ENCODE measurements at places on chromosomes 12 and 14.

- no peak for DNase-seq
Observed at GRCh38 chr12:111975161-111975931, 37.6 kb downstream of the TMEM116 start.

DNA sequence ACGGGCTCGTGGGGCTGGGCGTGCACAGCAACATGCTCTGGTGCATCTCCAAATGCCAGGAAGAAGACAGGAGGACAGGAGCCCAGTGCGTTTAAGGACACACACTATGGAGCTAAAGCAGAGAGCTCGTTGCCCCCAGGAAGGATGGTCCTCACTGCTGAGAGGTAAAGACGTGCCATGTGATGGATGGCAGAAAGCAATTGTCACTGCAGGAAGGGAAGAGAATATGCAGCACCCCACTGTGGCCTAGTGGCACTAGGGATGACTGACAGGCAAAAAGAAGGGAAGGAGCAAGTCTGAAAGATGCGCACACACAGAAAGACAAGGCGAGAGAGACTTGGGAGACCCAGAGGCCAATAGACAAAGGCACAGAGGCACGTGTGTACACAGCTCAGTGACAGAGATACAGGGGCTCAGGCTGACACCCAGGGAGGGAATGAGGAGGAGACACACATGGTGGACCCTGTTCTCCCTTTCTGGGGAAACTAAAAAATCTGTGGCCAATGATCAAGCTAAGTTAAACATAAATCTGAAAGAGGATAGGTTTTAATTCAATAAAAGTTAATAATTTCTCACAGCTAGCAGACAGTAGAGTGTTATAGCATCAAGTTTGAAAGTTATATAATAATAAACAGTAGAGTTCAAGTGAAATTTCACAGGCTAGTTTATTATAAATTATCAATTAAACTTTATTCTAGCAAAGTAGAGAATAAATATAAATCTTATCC lies 78.8 kb downstream of the CRACR2A start:
- DNase-seq, result no peak

DNA sequence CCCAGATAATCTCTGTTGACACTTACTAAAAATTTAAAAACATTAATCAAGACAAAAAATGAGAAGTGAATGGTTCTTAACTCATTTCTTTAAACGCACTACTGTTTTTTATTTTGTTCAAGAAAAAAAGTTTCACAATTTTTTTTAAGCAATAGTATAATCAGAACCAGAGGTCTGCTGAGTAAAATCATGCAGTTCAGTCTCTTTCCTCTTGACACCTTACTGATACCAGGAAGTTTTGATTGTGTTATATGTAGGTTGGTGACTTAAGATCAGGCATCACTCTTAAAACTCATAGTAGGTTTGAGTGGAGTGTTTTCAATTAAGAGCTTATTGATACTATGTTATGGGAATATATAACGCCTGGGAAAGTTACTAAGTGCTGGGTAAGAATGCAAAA lies 121.4 kb downstream of the TRMT5 start:
- DNase-seq, result no peak

DNA sequence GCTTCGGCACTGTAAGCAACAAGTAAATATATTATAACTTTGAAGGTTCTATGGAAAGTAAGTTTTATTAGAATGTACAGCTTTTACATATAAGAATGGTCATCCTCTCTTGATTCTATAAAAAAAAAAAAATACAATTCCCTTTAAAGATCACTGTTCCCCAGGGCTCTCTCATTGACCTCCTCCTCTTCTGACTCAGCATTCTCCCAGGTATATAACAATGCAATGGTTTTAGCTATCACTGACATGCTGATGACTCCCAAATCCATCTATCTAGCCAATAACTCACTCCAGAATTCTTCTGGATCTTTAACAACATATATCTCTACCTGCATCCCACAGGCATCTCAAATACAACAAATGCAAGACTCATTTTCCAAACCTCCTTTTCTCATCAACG lies 62.7 kb downstream of the EEA1 start:
- no peak for DNase-seq

DNA sequence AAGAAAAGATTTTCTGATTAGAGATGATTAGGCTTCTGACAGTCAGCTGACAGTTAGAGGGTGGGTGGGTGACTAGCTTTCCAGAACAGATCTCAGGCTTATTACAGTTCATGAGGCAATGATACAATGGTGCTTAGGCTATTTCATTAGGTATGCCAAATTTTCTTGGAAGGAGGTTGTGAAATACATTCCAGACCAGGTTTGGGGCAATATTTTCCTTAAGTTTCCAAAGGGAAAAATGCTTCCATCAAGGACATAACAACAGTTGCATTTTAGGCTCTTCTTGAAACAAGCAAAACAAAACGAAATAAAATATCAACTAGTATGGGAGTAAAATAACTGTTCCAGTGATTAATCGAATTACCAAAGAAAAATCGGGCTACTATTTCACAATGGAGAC lies 59.3 kb upstream of the CNTN1 start:
- no peak for DNase-seq

GRCh38 chr12:78385541-78385940 lies 479.0 kb upstream of the SYT1 start:
- no peak for DNase-seq

DNA sequence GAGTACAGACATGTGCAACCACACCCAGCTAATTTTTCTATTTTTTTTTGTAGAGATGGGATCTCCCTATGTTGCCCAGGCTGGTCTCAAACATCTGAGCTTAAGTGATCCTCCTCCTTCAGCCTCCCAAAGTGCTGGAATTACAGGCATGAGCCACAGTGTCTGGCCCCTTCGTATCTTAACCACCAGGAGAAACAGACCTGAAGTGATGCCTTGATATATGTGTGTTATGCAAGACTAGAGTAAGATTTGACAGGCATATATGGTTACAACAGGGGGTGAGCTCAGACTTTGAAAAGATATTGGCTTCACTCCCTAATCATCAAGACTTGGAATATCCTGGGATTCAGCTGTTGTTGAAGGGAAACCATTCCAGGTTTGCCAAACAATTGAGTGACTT lies 10.7 kb upstream of the GALNT6 start:
- DNase-seq, result no peak

DNA sequence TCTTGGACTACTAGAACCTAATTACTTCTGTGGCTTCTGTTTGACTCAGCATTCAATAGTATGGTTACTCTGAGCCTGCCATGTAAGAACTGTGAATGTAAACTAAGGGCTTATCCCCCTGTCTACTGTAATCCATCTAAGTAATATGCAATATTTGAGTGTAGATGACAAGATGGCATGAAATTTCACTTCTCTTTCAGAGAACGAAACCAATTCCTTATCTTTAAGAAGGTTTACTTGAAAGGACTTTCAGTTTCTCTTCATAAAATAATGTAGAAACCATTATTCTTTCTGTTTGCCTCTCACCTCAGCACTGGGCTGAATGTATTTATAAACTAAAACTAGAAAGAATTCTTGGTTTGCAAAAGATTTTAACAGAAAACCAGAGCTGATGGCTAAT lies 60.4 kb upstream of the ARID2 start:
- DNase-seq, result no peak

GRCh38 chr12:47356129-47356700 lies 276.5 kb upstream of the AMIGO2 start:
- DNase-seq, result no peak

- DNase-seq, result no peak
Observed at GRCh38 chr12:12156828-12157227, 86.1 kb downstream of the BCL2L14 start.

DNA sequence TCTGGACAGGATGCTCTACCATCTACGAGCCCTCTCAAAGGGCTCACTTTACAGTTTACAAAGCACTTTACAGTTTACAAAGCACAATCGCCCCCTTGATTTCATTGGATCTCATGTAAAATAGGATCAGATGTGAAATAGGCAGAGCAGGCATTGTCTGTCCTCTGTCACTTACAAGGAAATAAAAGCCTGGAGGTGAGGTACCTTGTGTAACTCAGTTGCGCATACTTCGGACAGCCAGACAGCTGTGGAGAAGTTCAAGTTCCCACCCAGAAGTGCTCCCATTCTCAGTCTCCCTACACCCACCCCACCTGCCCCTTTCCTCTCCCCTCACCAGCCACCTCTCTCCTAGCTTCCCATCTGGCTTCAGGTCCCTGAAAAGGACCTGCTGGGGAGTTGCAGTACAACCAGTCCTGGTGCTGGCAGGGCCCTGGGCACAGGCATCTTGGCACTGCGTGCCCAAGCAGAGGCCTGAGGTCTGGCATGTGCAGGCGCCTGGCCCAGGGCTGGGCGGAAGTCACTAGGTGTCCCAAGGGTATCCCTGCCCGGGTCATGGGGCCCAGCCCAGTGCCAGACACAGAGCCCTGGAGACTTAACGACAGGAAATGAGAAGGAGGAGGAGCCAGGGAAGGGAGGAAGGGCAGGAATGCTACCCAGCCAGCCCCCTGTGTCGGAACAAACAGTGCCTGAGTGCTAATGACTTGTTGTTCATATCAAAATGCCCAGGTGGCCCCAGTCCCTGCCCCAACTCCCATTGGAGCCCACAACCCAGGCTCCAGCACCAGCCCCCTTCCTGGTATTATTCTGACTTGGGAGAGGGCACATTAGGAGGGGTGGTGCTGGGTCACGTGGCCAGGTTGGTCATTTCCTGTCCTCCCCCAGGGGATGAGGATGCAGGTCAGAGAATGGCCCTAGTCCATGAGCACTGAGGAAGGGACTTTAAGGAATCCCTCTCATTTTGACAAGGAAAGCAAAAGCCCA lies 5.4 kb downstream of the RAPGEF3 start:
- DNase-seq, result no peak

- no peak for DNase-seq
Observed at GRCh38 chr14:61212546-61212945, 68.6 kb downstream of the TMEM30B start.

DNA sequence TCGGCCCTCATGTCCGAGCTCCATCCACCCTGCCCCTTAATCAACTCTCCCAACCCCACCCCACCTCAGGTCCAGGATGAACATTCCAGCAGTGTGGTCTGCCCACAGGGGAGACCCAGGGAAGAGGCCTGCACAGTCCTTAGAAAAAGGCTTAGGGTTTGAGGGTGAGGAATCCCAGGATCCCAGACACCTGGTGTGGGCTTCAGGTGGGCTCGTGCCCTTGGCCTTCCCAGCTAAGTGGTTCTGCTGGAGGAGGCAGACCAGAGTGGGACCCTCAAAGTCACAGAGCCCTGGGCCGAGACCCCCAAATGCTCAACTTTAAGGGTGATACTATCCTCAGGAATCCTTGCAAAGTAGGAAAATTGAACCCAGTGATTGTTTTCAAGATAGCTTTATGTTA lies 25.4 kb upstream of the PPP2R5C start:
- no peak for DNase-seq

DNA sequence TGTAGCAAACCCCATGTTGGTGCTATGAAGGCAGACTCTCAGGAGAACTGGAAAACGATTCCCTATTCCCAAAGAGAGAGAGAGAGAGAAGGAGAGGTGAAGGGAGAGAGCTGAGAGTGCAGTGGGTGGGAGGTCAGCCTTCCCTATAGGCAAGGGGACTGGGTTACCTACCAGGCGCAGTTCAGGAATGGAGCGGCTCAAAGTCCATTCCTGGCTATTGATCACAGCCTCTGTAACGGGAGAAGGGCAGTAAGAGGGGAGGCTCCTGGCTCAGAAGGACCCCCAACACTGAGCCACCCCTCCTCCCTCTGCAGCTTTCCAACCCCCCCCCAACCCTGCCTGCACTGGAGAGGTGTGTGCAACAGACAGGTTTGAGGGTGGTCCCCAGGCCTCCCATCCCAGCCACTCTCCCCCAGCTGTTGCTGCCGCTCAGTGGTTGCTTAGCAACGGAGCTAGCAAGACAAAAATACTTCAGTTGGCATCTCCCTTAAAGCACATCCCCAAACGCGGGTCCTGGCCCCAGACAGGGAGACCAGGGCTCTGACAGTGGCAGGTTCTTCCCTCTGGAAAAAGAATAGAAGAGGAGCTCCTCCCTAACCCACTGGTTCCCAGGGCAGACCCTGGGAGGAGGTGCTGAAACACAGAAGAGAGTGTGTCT lies 3.2 kb downstream of the AGAP2 start:
- peak; percentile 54 for DNase-seq

- no peak for DNase-seq
Observed at GRCh38 chr14:104248203-104249055, 110.0 kb downstream of the KIF26A start.

DNA sequence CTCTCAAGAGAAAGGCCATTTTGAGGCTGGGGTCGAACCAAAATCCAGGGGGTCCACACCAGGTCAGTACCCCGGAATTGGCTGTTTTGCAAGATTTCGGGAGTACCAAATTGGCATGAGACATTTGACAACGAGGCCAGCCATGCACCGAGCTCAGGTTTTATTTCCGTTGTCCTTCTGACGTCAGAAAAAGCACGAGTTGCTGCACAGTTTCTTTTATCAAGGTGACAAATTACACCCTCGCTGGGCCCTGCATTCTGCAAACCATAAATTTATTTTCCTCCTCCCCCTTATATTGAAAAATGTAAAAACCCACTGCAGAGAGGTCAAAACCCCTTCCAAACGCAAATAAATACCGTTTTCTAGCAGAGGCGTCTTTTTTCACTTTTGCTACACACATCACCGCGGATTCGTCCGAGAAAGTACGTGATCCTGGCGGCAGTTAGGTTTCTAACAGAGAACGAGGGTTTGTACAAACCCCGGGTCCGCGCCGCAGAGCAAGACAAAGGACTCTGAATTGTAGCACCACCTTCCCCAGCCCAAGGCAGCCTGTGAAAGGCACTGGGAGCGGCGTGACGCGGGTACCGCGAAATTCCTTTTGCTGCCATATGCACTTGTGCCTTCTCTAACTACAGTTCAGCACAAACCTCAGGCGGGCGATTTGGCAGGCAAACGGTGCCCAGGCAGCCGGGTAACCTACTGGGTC lies 1.8 kb downstream of the SLC38A1 start:
- DNase-seq, result peak; percentile 40

GRCh38 chr12:132525833-132526455 lies 36.0 kb downstream of the FBRSL1 start:
- DNase-seq, result no peak

- DNase-seq, result no peak
Observed at GRCh38 chr12:120892265-120892664, 11.9 kb downstream of the SPPL3 start.

DNA sequence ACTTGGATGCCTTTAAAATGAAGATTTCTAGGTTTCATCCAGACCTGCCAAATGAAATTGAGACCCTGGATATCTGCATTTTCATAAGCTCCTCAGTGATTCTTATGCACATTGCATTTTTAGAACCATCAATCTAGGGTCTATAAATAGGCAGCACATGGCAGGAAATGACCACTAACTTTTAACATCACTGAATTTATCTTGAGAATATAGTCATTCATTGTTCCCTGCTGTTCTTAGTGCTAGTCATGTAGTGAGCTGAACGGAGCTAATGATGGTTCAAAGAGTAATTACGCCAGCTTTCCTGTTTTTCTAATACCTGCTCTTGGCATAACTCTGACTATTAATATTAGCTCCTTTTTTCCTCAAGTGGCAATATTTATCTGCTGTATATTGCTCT lies 91.6 kb downstream of the TPH2 start:
- no peak for DNase-seq

All from NCI-H748 treated with DMSO at 0.1 percent for 48 hours (cell line).